ENCODE measurements at places on chromosomes 6 and 20.

DNA sequence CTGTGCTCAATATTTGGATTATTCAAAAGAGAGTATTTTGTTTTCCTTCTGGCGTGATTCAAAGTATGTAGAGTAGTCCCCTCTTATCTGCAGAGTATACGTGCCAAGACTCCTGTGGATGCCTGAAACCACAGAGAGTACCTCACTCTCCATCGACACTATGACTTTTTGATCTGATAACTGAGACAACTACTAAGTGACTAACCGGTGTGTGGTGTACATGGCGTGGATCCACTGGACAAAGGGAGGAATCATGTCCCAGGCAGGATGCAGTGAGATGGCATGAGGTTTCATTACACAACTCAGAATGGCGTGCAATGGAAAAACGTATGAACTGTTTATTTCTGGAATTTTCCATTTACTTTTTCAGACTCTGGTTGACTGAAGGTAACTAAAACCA is 112.2 kb upstream of the PDE7B start:
- DNase-seq: no peak

DNA sequence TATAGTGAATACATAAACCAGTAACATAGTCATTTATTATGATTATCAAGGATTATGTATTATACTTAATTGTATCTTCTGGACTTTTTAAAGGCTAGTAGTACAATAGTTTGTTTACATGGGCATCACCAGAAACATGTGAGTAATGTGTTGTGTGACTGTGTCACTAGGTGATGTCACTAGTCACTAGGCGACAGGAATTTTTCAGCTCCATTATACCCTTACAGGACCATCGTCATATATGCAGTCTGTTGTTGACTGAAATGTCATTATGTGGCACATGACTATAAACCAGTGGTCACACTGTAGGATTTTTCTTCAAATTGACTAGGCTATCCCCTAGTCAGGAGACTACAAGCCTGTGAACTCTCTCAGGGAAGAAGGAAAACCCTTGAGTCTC is 86.5 kb upstream of the CENPW start:
- DNase-seq: no peak

GRCh38 chr6:163254341-163254835 is 160.1 kb upstream of the QKI start:
- no peak for DNase-seq

DNA sequence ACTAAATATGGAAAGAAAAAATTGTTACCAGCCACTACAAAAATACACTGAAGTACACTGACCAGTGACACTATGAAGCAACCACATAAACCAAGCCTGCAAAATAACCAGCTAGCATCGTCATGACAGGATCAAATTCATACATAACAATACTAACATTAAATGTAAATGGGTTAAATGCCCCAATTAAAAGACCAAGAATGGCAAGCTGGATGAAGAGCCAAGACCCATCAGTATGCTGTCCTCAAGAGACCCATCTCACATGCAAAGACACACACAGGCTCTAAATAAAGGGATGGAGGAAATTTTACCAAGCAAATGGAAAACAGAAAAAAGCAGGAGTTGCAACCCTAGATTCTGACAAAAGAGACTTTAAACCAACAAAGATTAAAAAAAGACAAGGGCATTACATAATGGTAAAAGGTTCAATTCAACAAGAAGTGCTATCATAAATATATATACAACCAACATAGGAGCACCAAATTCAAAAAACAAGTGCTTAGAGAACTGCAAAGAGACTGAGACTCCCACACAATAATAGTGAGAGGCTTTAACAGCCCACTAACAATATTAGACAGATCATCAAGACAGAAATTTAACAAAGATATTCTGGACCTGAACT is 104.8 kb downstream of the HACE1 start:
- no peak for DNase-seq

DNA sequence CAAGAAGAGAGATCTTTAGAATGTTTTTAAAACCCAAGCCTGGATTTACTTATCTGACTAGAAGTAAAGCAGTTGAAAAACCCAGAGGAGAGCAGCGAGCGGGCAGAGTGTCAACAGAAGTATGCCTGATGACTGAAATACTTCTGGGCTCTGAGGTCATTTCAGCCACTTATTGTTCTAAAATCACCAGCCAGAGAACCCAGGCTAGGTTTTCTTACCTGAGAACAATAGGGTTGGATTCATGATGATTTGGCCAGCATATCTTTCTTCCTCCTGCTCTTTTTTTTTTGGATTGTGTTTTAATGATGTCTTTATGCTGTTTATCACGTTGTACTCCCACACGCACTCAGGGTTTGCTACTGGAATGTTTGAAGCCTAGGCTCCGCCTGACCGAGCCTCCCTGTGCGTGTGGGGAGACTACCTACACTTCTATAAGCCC is 63.0 kb upstream of the KIF25 start:
- DNase-seq: no peak

DNA sequence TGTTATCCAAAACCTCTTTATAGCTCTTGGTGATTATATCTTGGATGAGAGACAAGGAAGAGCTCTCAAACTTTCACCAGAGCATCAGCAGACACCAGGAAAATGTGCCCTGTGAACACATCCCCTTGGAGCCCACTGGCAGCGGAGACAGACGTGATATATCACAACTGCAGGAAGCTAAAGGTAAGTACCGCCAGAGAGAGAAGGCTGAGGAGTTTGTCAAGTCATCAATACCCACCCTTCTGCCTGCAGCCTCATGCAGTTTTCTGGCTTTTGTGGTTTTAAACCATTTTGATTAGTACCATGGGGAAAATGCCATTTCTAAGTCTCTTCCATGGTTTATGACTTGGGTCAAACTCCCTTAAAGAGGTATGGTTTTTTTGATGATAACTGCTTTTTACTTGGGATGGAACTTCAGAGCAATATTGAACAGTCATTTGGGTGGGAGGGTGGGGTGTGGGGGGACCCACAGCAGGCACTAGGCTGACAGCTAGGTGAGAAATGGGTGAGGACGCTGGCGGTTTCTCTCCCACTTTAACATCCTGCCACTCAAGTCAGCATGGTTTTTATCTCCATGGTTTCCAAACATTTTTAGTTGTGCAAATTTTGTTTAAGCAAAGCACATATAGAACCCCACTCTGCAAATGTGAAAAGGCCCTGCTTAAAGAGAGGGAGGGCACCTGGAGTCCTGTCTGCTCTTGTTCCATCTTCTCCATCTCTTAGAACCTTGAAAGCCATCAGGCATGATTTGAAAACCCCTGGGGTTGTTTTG is 108.4 kb downstream of the SCML4 start:
- no peak for DNase-seq

DNA sequence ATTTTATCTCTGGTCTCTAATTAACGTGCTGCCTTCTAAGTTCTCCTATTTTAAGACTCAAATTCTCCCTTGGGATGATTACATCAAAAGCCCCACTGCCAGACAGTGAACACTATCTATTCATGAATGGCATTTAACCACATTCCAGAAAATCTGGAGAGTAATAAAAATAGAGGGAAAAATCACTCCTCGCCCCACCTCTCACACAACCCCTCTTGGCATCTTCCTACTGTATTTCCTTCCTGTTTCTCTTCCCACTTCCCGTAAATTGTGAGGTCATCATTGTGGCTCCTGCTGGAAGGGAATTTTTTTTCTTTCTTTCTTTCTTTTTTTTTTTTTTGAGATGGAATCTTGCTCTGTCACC is 31.5 kb downstream of the RAB44 start:
- DNase-seq: no peak

- no peak for DNase-seq
These were observed 333.2 kb downstream of the ADGRB3 start for GRCh38 chr6:68968301-68968649.

DNA sequence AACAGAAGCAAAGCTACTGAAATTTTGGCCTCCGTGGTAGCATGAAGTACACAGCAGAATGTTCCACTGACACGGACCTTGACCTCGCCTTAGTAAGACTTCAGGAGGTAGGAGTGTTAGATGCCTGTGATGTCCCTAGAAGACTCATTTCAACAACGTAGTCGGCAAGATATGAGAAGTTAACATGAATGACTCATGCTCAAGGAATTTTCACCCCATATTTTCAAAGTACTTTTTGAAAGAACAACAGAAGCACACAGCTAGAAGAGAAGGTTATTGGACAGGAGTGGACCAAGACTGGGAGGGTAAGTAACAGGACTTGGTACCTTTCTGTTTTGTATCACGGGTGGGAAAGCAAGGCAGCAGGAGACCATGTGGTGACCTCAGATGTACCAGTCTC is 78.0 kb downstream of the DZANK1 start:
- DNase-seq: no peak

DNA sequence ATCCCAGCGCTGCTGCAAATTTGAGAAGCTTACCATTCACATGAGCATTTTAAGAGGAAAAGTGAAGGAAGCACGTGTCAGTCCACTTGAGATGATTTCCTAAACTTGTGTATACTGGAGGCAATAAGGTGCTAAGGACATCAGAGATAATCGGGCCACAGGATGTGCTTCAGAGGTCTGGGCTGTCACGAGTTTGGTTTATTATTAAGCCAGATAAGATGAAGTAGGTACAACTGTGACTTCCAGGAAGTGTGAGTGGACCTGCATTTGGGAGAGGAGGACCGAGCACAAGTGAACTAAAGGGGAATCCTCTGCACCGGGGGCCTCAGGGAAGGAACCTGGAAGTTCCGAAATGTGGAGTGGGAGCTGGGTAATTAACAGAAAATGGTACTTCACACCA is 1.4 kb downstream of the SAMD5 start:
- no peak for DNase-seq

DNA sequence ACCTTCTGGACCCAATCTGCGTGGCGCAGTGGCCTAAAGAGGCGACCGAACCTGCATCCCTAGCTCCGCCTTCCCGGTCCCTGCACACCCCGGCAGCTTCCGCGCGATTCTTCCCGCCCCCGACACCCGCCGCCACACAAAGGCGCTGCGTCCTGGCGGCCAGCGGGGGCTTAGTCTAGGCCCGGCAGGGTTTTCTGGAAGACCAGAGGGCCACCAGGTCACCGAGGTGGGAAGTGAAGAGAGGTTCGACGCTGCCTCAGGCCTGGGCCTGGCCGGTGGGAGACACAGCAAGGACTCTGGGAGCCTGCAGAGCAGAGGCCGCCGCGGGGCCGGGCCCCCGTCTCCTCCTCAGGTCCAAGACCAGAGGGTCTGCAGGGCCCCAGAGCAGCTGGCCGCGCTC is 154.9 kb downstream of the OR2B2 start:
- DNase-seq: no peak

GRCh38 chr6:150887978-150888563 is 22.6 kb downstream of the MTHFD1L start:
- no peak for DNase-seq

DNA sequence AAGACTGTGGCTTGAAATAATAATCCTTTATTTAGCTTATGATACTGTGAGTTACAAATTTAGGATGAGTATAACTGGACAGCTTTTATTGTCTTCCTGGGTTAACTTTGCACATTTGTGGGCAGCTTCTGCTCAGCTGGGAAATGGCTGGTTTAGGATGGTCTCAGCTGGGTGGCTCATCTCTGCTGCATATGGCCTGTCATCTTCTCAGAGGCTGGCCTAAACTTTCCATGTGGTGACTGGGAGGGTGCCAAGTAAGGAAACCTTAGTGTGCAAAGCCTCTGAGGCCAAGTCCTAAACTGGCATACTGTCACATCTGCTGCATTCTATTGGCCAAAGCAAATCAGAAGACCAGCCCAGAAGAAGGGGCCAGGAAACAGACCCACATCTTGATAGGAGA is 40.2 kb downstream of the BTBD3 start:
- no peak for DNase-seq

DNA sequence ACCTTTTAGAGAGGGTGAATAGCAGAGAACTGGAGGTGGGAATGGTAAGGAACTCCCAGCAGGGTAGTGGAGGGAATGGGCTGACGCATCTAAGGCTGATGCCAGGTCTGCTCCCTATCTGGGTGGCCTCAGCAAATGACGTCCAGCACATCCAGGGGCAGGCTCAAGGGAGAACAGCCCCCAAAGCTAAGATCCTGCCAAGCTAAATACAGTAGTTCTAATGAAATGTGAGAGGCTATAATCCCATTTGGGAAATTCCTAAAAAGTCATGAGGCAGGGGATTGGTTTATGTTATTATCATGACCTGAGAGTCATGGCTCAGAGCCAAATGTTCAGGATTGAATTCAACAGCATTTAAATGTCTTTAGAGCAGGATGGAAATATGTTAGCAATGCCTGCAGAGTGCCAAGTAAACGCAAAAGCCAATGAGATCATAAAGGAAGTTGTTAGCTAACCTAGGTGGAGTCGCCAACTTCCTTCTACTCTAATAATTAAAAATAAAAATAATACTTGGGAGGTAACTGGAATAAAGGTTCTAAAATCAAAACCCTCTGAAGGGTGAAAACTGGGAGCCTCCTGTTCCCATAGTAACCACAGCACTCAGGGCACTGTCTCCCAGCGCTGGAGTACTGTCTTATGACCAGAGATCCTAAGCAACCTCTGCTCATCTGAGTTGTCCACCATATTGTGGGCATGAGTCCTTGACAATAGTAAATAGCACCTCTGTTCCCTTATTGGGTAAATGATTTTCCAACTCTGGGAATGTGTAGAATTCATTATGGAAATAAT is 34.8 kb downstream of the IYD start:
- DNase-seq: peak; percentile 49

- DNase-seq: peak; percentile 45
These were observed 24.9 kb downstream of the SLC22A23 start for GRCh38 chr6:3431994-3432393.

DNA sequence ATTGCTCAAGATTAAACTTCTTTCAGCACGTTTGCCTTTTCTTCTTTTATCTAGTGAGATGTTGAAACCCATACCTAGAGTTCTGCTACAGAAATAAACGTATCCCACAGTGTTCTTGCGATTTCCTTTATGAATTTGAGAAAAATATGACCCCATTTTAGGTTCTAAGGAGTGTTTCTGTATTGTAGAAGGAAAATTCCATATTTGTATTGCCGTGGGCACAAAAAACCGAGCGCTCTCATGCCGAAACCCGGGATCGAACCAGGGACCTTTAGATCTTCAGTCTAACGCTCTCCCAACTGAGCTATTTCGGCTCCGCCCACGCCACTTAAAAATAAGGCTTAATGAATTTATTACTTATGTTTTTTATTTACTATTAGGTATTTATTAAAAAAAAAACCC is 23.7 kb downstream of the ZNF311 start:
- peak; percentile 91 for DNase-seq

DNA sequence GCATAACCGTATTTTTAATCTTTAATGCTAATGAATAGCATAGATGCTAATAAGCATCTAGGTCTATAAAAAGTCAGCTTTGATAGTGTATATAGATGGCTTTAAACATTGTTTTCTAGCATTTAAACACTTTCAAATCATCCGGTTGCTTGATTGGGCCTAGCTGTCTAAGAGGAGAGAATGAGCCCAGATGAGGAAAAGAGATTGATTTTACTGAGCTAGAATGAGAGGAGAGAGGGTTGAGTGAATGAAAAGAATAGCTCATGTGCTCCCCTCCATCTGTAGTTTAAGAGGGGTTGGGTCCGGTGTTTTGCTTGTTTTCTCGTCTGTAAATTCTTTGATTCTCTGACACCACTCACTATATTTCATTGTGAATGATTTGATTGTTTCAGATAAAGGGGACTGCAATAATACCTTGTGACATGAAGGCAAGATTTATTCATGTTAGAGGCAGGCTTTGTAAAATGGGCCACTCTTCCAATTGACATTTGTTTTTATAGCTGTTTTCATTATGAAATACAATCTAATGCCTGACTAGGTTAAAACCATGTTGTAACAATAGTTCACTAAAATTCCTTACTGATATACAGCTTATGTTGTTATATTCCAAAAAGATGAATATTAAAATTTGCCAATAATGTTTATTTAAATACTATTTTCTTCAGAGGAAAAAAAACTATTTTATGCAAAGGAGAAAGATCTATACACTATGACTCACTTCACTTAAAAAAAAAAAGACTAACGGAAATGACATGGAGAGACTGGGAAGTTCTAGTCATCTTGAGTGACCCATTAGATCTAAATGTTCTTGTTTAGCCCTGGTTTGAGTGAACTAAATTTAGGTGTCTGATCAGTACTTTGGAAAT is 3.2 kb downstream of the PTPN1 start:
- DNase-seq: no peak
